ENCODE measurements at places on chromosomes 16 and 17. TPM values are rescaled to one million over a fixed set of nuclear protein-coding genes. Genes with fewer than 3 reads are reported as not detected.

DNA sequence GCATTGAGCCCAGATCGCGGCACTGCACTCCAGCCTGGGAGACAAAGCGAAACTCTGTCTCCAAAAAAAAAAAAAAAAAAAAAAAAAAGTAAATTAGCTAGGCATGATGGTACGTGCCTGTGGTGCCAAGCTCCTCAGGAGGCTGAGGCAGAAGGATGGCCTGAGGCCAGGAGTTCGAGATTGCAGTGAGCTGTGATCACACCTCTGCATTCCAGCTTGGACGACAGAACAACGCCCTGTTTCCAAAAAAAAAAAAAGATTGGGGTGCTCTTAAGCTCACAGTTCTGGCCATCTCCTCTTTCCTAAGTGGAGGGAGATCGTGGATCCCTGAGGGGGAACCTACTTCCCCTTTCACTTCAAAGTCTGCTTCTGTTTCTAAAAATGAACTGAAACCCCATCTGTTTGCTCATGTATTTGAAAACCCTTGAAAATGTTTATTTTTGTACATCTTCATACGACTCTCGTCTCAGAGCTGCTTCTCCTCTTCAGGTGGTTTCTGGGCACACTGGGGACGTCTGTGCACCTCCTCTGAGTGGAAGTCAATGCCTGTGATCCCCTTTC is 138.8 kb downstream of the PRKCA start:
- no peak for DNase-seq

GRCh38 chr17:63826468-63827001 is 696 bp upstream of the PSMC5 start:
- DNase-seq = peak; percentile 27

GRCh38 chr16:67192781-67193361 is 916 bp downstream of the E2F4 start:
- DNase-seq = no peak

The PABPN1L gene
- not detected for polyA plus RNA-seq

DNA sequence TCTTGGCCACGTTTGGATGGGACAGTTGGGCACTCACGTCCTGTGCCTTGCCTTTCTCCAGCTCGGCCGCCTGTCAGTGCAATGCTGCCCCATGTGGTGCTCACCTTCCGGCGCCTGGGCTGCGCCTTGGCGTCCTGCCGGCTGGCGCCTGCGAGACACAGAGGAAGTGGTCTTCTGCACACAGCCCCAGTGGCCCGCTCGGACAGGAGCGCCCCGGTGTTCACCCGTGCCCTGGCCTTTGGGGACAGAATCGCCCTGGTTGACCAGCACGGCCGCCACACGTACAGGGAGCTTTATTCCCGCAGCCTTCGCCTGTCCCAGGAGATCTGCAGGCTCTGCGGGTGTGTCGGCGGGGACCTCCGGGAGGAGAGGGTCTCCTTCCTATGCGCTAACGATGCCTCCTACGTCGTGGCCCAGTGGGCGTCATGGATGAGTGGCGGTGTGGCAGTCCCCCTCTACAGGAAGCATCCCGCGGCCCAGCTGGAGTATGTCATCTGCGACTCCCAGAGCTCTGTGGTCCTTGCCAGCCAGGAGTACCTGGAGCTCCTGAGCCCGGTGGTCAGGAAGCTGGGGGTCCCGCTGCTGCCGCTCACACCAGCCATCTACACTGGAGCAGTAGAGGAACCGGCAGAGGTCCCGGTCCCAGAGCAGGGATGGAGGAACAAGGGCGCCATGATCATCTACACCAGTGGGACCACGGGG is 7.1 kb downstream of the ACSF3 start:
- DNase-seq = no peak

GRCh38 chr16:14609716-14610115 is 20.3 kb downstream of the PARN start:
- no peak for DNase-seq

GRCh38 chr17:67912088-67912487 is 84.2 kb downstream of the C17orf58 start:
- DNase-seq = no peak

The ADAM11 gene
- polyA plus RNA-seq = 0.18 TPM

All from fibroblast of lung (primary cell).